ENCODE measurements at places on chromosomes 5 and 9.
A peak's percentile ranks its signal among the peaks of the same experiment; 100 is the strongest.

- no peak for DNase-seq
Measured at GRCh38 chr5:38938424-38938823, 92.6 kb downstream of the OSMR start.

DNA sequence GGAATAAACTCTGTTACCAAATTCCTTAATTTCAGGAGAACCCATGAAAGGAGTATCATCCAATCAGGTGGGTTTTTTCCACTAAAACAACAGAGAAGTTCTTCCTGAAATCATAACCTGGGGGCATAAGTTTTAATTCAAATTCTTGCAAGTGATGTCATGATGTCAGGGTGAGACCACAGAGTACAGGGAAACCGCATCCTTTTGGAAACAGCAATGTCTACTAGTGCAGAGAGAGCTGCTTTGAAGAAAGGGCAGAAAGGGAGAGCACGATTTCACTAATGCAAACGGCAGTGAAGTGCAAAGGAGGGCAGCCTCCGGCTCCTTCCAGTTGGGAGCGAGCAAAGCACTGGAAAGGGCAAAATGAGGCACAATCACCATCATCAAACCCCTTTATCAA lies 20.6 kb upstream of the CMBL start:
- no peak for DNase-seq

DNA sequence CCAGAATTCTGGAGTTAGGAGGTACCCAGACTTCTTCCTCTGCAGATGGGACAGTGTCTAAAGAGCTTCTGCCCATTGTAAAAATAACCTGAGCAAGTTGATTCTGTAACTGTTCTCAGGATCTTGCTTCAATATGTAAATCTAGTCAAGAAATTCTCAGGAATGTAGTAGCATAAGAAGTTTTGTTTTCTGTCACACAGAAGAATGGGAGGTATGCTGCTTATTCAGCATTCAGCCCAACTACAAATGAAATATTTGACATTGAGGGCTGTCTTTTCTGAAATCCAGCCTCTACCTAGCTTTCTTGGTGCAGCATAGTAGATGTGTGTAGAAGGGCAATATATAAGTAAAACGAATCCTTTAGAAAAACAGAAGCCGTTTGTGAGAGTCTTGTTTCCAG lies 13.8 kb downstream of the MACIR start:
- DNase-seq, result no peak

DNA sequence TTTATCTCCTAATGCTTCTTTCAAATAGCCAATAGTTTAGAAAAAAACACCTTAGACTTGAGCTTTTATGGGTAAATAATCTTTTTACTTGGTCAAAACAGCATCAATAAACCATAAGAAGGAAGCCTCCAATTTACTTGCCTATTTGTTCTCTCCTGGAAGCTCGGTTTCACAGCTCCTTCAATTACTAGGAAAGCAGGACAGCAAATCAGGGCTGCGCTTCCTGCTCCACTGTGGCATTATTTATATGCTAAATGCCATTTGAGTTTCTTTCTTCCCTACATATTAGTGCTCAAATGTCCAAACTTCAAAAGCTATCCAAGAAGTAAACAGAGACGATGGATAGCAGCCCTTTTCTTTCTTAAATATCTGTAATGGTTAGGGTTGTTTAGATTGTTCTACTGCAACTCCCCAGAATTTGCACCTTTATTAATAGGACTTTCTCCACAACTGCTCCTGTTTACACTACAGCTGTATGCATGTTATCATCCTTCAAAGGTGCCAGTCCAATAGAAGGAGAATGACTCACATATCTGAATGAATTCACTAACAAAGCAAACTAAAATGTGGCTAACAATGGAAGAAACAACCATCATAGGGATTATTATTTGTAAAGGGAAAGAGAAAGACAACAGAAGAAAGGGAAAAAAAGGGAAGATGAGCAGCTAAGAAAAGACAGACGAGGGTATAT lies 58.7 kb downstream of the MED27 start:
- DNase-seq, result no peak

- DNase-seq, result peak; percentile 35
Measured at GRCh38 chr9:123834889-123835562, 94.9 kb downstream of the DENND1A start.

GRCh38 chr9:127049044-127049443 lies 73.4 kb downstream of the ANGPTL2 start:
- no peak for DNase-seq

- DNase-seq, result peak; percentile 76
Measured at GRCh38 chr9:93119953-93120845, 13.9 kb downstream of the NINJ1 start.

- DNase-seq, result peak; percentile 50
Measured at GRCh38 chr9:97564291-97565175, 63.1 kb downstream of the TMOD1 start.

GRCh38 chr5:6490246-6490645 lies 41.6 kb downstream of the UBE2QL1 start:
- DNase-seq, result no peak

DNA sequence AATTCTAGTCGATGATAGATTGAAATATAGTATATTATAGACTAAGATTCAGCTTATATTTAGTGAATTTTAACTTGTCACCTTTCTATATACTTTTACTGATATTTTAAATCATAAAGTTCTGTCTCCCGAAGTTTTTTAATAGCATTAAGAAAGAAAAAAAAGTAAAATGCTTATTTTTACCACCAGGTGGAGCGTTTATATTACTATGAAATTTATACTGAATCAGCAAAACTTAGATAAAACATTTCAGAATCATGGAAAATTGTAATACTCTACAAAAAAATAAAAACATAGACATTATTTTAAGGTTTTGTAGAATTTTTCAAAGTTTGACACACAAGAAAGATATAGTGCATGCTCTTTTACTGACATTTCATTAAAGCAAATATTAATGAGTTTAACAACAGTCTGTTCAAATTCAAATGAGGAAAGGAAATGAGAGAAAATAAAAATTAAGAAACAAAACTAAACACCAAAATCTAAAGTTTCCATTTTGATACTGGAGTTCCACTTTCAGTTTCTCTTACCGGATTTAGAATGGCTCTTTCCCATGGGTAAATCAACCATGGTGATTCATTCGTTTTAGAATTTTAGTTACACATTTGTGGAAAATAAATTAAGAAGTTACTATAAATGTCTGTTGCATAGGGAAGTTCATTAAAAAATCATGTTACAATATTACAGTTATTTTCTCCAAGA lies 1035.3 kb downstream of the CDH12 start:
- DNase-seq, result peak; percentile 31

GRCh38 chr5:14326035-14326903 lies 183.1 kb downstream of the TRIO start:
- DNase-seq, result peak; percentile 26

GRCh38 chr9:72978744-72979143 lies 25.9 kb upstream of the ALDH1A1 start:
- peak; percentile 34 for DNase-seq
